NCI-H1436 (cell line): ENCODE measurements at places on chromosomes 16 and 17.

GRCh38 chr16:81669473-81670350, 109.4 kb upstream of the PLCG2 start:
- peak; percentile 27 for DNase-seq

GRCh38 chr16:55284718-55285099, 39.3 kb upstream of the IRX6 start:
- DNase-seq = no peak

GRCh38 chr17:74151551-74152315, 51.7 kb upstream of the RPL38 start:
- DNase-seq = no peak

- DNase-seq = no peak
Observed at GRCh38 chr17:55421179-55421934, at the start of gene MMD. MMD (minus strand) TSS chr17:55421835; CDS start chr17:55421695, 140 bp downstream.

DNA sequence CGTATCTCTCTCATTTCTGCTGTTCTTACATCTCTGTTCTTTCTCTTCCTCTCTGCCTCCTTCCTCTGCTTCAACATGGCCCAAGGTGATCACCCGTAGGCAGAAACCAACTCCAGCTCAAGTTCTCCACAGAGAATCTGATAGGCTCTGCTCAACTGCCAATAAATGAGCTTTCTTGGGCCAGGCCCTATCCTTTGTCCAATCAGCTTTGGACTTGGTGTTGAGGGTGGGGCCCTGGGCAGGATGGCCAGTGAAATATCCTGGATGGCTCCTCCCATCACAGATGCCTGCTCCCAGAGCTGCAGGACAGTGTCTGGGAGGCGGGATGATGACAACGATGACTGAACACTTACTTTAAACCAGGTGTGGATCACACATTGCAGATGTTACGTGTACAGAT, 17.4 kb upstream of the BRD7 start:
- DNase-seq = no peak

GRCh38 chr17:10270258-10270657, 71.9 kb upstream of the GAS7 start:
- no peak for DNase-seq

DNA sequence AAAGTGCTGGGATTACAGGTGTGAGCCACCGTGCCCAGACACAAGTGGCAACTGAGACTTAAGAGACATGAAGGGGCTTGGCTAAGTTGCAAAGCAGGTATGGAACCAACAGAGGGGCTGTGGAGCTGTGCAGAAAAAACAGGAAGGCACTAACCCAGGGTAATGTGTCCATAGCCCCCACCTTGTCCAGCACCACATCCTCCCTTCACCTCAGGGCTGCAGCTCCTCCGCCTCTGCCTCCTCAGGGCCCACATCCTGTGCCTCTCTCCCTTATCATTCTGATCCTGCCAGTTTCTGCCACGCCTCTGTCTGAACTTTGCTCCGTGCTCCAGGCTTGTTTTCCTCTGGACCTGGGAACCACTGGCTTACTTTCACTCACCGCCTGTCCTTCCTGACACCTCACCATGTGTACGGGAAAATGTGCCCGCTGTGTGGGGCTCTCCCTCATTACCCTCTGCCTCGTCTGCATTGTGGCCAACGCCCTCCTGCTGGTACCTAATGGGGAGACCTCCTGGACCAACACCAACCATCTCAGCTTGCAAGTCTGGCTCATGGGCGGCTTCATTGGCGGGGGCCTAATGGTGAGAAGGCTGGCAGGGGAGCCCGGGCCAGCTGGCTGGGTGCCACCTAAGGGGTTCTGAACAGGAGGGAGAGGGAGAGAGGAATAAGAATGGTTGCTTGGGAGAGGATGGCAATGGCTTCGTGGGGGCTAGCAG, at the start of gene TM4SF5:
Gene TM4SF5, plus strand, starts transcription at position 368 of the 716 bp plus-strand sequence. Its CDS starts 37 bp downstream, at position 405.
- no peak for DNase-seq

- no peak for DNase-seq
Observed at GRCh38 chr16:58157951-58158540, 28.9 kb upstream of the CFAP20 start.

GRCh38 chr16:23357761-23358290, 55.7 kb downstream of the SCNN1B start:
- no peak for DNase-seq

DNA sequence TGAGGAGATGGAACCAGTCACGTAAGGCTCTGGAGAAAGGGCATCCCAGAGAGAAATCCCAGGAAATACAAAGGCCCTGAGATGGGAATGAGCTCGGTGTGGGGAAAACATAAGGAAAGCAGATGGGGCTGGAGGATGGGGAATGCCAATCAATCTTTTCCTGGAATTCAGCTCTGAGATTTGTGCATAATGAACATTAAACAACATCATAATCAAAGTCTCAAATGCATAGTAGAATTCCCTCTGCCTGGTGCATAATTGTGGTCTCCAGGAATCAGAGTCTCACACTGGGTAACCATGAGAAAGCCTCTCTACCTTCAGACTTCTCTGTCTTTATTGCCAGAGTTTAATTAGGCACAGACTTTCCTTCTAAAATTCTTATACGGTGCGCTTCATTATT, 30.8 kb downstream of the OTOA start:
- no peak for DNase-seq

DNA sequence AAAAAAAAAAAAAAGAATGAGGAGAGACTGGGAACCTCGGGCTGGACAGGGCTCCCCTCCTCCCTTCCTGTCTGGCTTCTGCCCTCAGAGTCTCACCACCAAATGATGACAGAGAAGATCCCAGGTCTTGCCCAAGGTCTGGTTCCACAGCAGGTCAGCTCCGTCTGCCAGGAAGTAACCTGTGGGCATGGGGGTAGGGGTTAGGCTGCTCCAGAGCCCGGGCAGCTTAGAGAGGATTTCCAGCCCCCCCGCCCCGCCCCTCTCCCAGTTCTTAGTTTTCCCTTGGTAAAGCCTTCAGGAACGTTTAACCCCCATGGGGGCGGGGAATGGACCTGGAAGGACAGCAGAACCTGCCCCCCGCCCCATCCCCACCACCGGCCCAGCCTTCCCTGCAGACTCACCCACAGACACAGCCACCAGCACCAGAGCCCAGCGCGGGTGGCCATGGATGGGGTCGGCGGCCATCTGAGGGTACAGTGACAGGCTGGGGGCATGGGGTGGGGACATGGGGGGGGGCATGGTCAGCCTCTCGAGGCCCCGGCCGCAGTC, 700 bp downstream of the TLCD2 start:
- DNase-seq = no peak

GRCh38 chr17:73157521-73157890, 7.3 kb upstream of the SSTR2 start:
- DNase-seq = peak; percentile 24

DNA sequence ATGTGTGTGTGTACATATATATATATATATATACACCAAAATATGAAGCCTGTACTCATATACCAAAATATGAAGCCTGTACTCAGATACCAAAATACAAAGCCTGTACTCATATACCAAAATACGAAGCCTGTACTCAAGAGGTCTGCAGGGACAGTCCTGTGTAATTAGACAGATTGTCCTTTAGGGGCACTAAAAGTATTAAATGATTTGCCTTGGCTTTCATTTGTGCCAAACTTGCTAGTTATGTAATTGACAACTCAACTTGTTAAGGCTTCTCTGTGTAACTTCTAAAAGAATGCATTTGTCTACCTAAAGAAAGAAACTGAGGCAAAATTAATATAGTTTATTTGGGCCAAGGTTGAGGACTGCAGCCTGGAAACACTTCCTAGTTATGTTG, 30.8 kb upstream of the DHX40 start:
- DNase-seq = no peak

DNA sequence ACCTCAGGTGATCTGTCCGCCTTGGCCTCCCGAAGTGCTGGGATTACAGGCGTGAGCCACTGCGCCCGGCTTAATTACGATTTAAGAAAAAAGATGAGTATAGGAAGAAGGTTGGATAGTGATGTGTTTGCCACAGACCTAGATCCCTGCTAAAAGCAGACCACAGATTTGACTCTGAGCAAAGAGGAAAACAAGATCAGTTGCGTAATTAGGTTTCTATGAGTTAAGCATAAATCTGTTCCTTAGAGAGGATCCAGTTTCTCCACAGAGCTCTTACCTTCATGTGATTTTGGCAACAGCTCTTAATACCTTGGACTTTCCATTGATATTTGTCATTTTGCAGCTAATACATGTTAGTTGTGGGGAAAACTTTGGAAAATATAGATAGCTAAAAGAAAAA, 31.1 kb downstream of the CDH1 start:
- no peak for DNase-seq

DNA sequence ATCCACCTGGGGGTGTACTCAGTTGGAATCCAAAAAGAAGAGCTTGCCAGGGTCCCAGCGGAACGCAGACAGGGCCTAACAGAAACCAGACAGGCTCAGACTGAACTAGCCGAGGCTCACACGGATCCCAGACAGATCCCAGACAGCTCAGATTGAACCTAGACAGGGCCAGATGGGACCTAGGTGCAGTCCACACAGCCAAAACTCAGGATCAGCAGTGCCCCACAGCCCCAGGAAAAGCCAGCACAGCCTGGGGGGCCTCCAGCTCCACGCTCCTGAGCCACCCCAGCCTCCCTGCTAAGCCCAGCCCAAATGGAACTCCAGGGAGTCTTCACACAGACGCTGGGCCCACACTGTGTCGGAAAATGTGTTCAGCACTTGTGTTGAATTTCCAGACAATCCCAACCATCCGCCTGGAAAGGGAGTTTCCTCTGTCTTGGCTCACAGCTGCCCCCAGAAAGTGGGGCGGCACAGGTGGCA, 7.5 kb downstream of the STX1B start:
- no peak for DNase-seq

DNA sequence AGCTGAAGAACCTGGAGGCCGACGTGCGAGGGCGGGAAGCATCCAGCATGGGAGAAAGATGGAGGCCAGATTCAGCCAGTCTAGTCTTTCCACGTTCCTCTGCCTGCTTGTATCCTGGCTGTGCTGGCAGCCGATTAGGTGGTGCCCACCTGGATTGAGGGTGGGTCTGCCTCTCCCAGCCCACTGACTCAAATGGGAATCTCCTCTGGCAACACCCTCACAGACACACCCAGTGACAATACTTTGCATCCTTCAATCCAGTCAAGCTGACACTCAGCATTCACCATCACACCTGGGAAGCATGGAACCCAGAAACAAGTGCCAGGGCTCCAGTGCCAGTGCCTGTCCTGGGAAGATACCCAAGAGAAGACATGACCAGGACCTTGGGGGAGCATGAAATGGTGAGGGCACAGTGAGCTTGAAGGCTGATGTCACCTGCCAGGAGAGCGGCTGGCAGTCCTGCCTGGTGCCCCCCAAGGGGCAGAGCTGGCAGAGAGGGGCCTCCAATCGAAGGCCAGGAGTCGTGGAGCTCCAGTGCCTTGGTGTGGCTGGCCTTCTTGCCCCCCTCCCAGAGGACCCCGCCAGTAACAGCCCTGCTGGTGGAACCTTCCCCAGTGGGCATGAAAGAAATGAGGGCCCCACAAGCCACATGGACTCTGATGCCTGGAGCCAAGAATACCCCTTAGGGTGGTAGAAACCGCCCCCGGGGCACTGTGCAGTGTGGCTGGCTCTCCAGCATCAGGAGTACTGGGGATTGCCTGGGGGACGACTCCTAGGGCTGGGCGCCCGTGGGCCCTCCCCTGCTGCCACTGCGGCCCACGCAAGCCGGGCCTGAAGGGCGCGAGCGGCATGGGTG, 643 bp upstream of the NPB start:
- no peak for DNase-seq

- DNase-seq = no peak
Observed at GRCh38 chr16:89434490-89434889, 55.9 kb downstream of the ANKRD11 start.

DNA sequence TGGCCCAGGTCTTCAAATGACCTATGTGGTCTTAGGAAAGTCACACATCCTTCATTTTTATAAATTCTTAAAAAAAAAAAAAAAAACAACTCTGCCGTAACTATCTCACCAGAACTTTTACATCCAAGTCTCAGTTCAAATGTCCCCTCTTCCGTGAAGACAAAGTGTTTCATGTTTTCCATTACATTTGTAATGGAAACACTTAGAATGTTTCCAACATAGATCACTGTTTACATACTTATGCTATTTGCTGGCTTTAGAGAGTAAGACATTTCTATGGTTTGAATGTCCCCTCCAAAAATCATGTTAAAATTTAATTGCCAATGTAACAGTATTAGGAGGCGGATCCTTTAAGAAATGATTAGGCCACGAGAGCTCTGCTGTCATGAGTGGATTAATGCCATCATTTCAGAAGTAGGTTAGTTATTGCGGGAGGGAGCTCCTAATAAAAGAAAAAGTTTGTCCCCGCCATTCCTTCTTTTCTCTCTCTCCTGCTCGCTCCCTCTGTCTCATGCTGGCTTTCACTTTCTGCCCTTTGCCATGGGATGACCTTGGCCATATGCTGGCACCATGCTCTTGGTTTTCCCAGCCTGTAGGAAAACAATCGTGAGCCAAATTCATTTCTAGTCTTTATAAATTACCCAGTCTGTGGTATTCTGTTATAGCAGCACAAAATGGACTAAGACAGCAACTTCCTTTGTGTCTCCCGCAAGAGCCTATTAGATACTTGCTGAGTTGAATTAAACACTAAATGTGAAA, 887.8 kb upstream of the SOX9 start:
- DNase-seq = no peak

DNA sequence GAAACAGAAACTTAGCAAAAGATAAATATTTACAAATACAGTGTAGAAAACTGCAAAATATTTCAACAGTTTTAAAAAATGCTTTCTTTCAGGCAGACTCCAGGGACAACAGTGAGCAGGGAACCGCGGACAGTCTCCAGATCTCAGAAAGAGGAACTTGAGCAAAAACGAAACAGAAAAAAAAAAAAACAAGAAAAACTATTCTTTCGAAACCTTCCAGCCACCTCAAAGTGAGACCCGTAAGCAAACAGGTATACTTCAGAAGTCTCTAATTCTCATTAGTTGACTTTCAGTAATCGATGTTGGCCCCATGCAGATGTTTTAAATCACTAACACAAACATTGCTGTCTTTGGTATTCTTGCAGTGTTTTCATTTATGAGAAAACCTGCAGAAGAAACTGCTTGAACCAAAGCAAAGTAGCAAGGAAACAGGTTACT, 15.7 kb upstream of the CCL1 start:
- no peak for DNase-seq

DNA sequence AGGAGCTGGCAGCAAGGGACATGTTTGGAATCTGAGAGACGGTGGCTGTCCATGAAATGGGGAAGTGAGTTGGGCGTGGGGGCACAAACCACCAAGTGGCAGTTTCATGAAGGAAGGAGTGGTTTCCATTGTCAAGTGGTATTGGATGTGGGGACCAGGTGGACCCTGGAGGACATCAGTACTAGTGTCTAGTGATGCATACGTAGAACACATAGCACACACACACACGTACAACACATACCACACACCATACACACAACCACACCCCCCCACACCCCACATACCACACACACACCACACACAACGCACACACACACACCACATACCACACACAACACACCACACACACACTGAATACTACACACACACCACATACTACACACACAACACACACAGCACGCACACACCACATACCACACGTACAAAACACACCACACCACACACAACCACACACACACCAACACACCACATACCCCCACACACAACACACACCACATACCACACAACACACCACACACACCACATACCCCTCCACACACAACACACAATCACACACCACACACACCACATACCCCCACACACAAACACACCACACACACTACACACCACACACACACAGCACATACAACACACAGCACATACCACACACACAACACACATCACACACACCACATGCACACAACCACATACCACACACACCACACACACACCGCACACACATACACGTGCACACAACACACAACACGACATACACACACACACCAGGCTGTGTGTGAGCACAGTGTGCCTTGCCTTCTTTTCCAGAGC, 41.1 kb upstream of the GSE1 start:
- DNase-seq = no peak
